ENCODE measurements at places on chromosomes 7 and 10.

DNA sequence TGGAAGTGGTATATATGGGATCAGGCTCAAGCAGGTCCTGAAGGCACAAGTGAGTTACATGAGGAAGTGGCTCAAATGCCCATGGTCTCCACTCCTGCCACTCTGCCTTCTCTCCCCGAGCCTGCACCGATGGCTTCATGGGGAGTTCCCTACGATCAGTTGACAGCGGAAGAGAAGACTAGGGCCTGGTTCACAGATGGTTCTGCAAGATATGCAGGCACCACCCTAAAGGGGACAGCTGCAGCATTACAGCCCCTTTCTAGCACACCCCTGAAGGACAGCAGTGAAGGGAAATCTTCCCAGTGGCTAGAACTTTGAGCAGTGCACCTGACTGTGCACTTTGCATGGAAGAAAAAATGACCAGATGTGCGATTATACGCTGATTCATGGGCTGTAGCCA is 95.3 kb downstream of the HOXA1 start:
- no peak for DNase-seq

- DNase-seq, result no peak
These were observed 237.1 kb downstream of the PRPF18 start for GRCh38 chr10:13823709-13824405.

- DNase-seq, result no peak
These were observed 20.2 kb downstream of the RTKN2 start for GRCh38 chr10:62248465-62248864.

GRCh38 chr7:20929199-20929598 is 142.5 kb upstream of the SP8 start:
- DNase-seq, result no peak

- DNase-seq, result no peak
These were observed 27.5 kb downstream of the KCNH2 start for GRCh38 chr7:150950496-150951180.

DNA sequence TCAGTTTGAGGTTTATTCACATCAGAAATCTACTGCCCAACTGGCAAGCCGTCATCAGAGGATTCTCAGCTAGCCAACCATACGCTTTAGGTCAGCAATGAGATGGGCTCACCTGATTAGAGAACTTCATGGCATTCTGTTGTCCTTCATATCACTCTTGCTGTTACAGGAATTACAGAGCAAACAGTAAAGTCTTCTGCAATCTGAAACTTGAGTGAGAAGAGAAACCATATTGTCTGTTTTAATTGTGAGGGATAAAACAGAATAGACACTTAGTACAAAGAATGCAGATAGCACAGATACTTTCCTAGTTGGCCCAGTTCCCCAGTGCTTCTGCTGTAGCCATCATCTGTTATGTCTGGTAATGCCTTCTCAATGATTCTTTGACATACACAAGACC is 366.6 kb downstream of the EXOC4 start:
- no peak for DNase-seq

GRCh38 chr7:106813705-106814305 is 51.3 kb upstream of the PIK3CG start:
- DNase-seq, result no peak

GRCh38 chr10:23194966-23195845 is 3.1 kb downstream of the PTF1A start:
- DNase-seq, result no peak

GRCh38 chr10:88115968-88116367 is 252.5 kb downstream of the PTEN start:
- DNase-seq, result no peak

DNA sequence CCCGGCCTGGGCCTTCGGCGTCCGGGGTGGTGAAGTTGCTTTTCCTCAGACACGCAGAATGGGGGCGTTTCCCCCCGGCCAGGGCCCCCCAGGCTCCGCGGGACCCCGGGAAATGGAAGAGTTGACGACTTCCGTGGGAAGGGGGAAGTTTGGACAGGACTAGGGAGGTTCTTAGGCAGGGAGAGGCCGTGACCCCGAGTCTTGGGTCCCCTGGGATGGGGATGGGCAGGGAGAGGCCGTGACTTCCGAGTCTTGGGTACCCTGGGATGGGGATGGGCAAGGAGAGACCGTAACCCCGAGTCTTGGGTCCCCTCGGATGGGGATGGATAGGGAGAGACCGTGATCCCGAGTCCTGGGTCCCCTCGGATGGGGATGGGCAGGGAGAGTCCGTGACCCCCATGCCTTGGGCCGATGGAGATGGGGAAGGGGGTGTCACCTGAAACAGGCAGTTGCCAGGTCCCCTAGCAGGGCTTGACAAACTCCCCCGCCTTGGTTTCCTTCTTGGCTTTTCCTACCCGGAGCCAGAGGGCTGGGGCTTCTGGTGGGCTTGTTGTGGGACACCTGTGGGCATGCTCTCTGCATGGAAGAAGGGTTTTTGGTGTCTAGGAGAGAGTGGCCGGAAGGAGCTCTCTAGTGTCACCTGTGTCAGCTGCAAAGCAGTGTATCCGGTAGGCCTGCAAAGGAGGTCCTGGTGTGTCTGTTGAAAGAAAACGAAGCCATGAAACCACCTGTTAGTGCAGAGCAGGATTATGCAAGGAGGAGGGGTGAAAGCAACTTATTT is 1.1 kb downstream of the TRRAP start:
- DNase-seq, result no peak

GRCh38 chr10:81248886-81249285 is 626.1 kb upstream of the NRG3 start:
- DNase-seq, result no peak

All from stimulated activated CD8-positive, alpha-beta memory T cell treated with anti-CD3 and anti-CD28 coated beads, Interleukin-2, amount 100 ng/mL, for 1 hour (primary cell).